ENCODE measurements at places on chromosomes 5 and 9.

DNA sequence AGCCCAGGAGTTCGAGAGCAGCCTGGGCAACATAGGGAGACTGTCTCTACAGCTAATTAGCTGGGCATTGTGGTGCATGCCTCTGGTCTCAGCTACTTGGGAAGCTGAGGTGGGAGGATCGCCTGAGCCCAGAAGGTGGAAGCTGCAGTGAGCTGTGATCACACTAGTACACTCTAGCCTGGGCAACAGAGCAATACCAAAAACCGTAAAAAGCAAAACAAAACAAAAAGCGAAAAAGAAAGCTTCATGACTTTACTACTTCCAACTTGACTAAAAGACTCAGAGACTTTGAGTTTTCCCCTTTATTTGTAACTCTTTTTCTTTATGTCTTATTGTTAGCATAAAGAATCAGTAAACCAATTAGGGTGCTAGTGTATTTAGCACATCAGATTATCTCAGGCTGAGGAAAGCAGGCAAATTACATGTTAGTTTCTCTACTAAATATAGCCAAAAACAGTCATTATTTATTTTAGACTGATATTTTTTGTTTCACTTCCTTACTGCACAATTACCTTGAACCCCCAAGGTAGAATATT is 5.4 kb downstream of the RAD17 start:
- no peak for DNase-seq

DNA sequence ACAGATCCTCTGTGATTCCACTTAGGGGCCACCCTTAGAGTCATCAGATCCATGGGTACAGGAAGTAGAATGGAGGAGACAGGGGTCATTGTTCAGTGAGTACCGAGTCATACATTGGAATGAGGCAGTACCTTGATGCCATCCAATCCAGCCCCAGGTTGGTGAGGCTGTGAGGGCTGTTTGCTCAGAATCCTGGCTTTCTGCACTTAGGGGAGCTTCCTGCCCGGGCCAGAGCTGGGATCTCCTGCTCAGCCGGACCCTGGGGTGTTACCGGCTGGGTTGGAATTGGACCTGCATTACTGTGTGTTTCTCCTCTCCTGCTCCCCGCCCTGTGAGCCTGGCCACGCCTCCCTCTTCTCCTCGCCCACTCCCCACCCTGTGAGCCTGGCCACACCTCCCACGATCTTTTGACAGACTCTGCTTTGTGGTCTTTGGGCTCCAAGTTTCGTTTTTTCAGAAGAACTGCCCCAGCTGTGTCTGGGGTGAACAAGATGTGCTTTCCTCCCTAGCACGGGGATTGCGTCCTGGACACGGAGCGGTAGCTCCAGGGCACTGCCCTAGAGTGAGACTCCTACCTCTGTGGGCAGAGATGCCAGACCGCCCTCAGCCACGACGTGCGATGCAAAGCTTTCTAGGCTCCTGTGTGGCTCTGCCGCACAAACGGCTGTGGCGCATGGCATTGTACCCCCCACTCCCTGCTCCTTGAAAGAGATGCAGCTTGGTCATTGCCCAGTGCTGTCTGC is 15.4 kb downstream of the TRAF2 start:
- no peak for DNase-seq

- DNase-seq = no peak
Observed at GRCh38 chr9:131739133-131739958, 530 bp downstream of the RAPGEF1 start.

DNA sequence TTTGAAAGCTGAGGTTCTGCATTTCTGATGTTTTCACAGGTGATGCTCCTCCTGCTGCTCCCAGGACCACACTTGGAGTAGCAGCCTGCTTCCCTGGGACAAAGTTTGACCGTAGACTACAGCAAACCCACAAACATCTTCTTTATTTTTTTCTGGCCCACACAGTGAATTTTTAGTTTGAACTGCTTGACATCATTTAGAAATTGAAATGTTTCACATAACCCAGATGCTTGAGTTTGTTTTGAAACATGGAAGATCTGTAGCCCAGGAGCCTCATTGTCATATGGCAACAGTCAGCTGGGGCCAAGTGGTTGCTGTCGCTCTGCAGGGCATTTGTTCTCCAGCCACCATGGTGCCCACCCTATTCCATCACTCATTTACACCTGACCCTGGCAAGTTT is 8.4 kb downstream of the SH3TC2 start:
- no peak for DNase-seq

GRCh38 chr5:167652690-167653089 is 638.8 kb upstream of the WWC1 start:
- no peak for DNase-seq

- no peak for DNase-seq
Observed at GRCh38 chr5:42655982-42656650, 100.5 kb upstream of the CCDC152 start.

- DNase-seq = no peak
Observed at GRCh38 chr9:94269264-94269663, 10.2 kb downstream of the ZNF169 start.

DNA sequence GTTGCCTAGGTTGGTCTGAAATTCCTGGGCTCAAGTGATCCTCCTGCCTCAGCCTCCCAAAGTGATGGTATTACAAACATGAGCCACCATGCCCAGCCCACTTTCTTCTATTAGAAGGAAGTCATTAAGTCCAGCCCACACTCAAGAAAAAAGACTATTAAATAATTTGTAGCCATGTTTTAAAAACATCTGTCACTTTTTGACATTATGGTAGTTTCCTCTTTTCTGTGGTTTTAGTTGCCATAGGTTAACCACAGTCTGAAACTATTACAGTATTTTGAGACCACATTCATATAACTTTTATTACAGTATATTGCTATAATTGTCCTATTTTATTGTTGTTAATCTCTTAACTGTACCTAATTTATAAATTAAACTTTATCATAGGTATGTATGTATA is 31.9 kb upstream of the C5orf24 start:
- no peak for DNase-seq
